Astrocyte (in vitro differentiated cells and primary cell): ENCODE measurements at places on chromosomes 1 and 21. TPM values are rescaled to one million over a fixed set of nuclear protein-coding genes. Genes with fewer than 3 reads are reported as not detected.

ZNF695 gene
- total RNA-seq = 1.5 and 2.5 TPM in 2 replicates

TCHH gene
- total RNA-seq = 0.70 and 0.86 TPM in 2 replicates

FBLIM1 gene
- 170 and 179 TPM in 2 replicates for total RNA-seq

ALX3 gene
- total RNA-seq = not detected in 2 replicates

DISC1 gene
- 8.3 and 9.1 TPM in 2 replicates for total RNA-seq

PSRC1 gene
- 4.5 and 7.7 TPM in 2 replicates for total RNA-seq

DNA sequence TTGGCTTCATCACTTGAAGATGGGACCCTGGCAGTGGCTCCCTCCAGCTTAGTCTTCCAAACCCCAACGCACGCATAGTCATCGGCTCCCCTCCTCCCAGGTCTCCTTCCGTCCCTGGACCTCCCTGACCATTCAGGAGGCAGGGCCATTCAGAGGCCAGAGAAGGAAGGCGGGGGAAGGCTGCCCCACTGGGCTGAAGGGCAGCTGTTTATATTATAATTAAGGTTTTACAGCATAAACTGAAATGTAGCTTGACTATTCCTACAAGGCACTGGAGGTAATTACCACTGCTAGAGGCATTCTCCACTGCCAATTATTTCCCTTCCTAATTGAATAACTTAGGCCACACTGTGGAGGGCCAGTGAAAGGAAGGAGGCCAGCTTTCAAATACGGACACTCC lies 170.6 kb upstream of the PROX1 start:
- DNase-seq = no peak

DNA sequence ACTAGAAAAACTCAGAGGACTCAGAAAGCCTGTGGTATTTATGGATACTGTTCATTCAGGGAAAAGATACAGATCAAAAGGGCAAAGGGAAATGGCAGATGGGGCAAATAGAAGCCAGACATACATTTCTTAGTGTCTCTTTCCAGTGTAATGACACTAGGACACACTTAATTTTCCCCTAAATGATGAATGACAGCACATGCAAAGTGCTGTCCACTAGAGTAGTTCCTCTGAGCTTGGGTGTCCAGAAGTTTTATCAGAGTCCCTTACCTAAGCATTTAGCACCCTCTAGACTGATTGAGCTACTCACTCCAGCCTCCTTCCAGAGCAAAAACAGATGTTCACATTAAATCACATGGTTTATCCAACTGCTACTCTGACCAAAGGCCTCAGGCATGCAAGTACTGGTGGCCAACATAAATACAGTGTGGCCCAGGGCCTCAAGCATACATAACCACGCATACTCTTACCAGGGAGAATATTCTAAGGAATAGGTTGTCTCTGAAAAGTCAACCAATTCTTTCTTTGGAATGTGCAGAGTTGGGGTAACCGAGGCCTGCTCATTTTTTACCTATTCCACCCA lies 166.9 kb downstream of the NCAM2 start:
- peak; percentile 98 for DNase-seq

- DNase-seq = no peak
Observed at GRCh38 chr1:44239331-44239960, 26.2 kb downstream of the DMAP1 start.

DNA sequence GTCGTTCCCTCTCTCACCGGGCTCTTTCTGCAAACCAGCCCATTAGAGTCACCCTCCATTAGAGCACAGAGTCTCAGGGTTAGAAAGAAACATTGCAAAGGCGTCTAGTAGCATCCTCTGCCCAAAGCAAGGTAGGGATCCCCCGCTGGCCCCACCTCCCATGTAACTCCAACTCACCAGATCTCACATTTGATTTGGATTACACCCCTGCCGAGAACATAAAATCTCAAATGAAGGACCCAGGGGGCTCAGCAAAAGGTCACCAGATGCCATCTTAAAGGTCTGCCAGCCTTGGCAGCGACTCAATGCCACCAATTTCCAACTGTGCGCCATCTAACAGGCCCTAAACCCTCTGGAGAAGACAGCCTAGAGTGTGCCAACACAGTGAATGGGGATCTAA lies 14.1 kb downstream of the C1orf87 start:
- no peak for DNase-seq

DNA sequence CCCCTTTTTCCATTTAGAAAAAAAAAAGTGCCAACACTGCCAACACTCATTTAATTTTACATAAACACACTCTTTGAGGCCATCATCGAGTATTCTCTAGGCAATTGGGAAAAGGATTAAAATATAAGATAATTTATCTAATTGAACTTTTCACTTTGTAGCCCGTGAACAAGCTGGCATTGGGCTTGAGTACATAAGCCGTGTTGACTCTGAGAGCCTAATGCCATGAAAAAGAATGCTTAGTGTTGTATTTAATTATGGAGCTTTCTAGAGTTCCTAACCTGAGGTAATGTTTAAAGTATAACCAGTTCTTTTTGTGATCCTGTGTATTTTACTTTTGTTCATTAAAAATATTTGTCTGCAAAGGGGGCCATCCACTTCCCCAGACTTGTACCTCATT lies 193.8 kb downstream of the LYPLAL1 start:
- no peak for DNase-seq

- DNase-seq = no peak
Observed at GRCh38 chr21:46063227-46063626, 34.7 kb upstream of the COL6A2 start.

DNA sequence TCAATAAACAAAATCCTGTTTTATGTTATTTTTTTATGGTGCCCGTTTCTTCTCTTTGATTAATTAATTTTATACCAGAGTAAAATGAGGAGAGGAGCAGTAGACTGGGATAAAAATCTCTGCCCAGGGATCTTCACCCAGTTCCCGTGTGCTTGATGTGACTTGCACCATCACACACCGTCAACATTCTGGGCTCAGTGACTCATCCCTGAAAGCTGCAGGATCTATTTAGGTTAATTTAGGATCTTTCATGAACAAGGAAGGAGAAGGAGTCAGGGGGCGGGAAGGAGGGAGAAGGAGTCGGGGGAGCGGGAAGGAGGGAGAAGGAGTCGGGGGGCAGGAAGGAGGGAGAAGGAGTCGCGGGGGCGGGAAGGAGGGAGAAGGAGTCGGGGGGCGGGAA lies 182.4 kb downstream of the SMYD3 start:
- peak; percentile 35 for DNase-seq

DNA sequence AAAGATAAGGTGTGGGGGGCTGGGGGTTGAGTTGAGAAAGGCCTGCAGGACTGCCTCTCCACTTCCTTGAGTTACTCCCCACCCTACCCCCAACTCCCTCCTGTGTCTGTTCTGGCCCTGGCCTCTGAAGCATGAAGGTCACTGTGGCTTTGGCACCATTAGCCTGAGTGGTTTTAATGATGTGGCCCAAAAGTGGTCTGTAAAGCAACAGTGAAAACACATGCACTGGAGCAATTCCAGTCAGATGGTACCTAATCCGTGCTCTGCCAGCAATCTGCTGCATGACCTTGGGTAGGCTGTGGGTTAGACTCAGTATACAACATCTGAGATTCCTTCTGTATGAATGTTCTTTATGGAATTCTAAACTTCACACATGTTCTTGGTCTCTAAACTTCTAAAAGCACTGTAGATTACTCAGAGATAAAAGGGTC lies 86.5 kb upstream of the ATP1A1 start:
- DNase-seq = peak; percentile 52

DNA sequence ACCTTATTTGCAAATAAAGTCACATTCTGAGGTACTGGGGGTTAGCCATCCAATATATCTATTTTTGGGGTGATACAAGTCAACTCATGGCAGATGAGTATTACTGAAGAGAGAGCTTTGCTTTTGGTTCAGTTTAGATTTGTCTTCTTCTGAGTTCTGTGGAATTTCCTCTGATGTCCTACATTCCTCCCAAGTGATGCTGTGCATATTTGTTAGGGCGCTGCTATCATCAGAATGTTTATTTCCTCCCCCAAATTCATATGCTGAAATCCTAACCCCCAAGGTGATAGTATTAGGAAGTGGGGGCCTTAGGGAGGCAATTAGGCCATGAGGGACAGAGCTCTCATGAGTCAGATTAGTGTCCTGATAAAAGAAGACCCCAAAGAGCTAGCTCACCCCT lies 96.2 kb upstream of the WLS start:
- DNase-seq = peak; percentile 53

GRCh38 chr1:89812992-89813391 lies 7.8 kb upstream of the LRRC8D start:
- DNase-seq = no peak
